Activated T-helper 2 cell treated with anti-CD3 and anti-CD28 coated beads, Interferon-gamma antibody, Interleukin-2, Interleukin-4, amounts not matched to agents 10 μg/mL and 5 μg/mL and 100 μg/mL, durations not matched to agents 14 hours and 24 hours and 36 hours (primary cell): ENCODE measurements at places on chromosomes 16 and 17.

DNA sequence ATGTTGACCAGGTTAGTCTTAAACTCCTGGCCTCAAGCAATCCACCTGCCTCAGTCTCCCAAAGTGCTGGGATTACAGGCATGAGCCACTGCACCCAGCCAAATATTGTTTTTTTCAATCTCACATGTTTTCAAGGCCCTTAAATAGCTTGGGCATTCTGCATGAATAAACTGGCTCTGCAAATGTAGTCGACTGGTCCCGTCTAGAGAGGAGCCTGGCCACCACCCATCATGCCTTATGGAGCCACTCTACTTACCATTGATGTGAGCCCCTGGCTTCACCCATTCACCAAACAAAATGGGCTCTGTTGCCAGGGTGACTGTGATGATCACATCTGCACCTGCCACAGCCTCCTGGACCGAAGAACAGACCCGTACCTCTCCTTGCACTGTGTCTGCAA is 10.8 kb downstream of the CRYM start:
- no peak for DNase-seq

DNA sequence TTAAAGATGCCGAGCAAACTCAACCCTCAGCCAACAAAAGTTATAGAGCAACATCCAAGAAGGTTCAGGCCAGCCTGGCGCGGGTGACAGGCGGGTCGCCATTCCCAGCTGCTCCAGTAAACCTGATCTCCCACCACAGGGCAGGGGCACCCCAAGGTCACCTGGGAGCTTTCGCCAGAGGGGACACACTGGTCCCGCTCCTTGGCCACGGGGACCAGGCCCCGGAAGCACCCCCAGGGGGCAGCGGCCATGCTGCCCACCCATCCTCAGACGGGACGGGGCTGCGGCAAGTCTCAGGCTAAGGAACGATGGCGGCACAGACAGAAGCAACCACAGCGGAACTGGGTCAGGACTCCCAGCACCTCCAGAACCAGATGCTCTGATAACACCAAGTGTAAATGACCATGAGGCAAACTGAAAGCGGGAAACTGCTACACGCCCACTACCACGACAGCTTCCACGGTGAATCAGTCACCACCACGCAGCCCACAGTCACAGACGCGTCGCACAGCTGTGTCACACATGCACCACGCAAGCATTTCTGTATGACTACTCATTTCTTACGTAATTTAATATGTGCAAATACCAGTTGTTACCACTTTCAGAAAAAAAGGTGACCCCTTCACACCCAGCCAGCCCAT is 14.1 kb upstream of the CCDC154 start:
- no peak for DNase-seq

DNA sequence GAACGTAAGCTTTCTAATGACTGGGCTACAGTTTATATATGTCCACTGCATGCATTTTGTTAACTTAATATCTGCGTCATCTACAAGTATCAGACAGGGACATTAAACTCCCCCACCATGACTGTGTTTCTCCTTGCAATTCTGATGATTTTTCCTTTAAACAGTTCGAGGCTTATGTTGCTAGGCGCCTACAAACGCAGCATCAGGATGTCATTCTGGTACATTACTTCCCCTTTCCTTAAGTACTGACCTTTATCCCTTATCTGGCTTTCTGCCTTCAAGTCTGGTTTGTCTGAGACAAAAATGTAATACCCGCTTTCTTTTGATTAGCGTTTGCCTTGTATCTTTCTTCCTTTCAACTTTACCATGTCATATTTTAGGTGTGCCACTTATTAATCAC is 362.4 kb downstream of the SLC39A11 start:
- no peak for DNase-seq

DNA sequence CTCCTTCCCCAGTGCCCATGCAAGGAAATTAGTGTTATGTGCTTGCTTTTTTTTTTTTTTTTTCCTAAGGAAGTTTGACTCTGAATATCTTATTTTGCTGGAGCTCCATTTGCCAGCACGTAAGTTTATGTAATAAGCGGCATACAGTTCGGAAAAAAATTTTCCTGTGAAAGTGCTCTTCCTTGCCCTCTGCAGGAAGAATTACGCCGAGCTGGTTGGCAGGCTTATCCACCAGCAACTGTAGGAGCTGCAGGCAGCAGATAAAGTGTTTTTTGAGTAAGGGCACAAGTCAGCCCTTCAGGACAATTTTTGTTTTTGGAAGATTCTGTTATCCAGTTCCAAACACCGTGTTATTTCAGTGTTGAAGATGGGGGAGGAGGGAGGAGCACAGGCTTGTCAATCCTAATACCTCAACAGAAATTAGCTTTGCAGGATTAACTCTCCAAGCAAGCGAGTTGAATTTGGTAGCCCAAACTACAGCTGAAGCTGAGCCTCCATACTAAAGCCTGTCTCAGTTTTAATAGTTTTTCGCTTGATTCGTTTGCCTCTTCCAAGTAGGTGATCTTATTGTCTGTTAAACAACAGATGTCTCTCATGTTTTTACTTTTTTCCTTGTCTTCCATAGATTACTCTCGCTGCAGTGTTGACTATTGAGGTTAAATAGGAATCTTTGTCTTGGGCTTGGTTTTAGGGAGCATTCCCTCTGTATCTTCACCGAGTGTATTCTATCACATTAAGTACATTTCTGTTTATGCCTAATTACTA is 1.1 kb downstream of the SPECC1 start:
- DNase-seq: no peak

GRCh38 chr17:74527081-74527480 is 4.2 kb downstream of the CD300LB start:
- no peak for DNase-seq

- no peak for DNase-seq
Measured at GRCh38 chr17:67107171-67107570, 62.8 kb downstream of the CACNG1 start.

DNA sequence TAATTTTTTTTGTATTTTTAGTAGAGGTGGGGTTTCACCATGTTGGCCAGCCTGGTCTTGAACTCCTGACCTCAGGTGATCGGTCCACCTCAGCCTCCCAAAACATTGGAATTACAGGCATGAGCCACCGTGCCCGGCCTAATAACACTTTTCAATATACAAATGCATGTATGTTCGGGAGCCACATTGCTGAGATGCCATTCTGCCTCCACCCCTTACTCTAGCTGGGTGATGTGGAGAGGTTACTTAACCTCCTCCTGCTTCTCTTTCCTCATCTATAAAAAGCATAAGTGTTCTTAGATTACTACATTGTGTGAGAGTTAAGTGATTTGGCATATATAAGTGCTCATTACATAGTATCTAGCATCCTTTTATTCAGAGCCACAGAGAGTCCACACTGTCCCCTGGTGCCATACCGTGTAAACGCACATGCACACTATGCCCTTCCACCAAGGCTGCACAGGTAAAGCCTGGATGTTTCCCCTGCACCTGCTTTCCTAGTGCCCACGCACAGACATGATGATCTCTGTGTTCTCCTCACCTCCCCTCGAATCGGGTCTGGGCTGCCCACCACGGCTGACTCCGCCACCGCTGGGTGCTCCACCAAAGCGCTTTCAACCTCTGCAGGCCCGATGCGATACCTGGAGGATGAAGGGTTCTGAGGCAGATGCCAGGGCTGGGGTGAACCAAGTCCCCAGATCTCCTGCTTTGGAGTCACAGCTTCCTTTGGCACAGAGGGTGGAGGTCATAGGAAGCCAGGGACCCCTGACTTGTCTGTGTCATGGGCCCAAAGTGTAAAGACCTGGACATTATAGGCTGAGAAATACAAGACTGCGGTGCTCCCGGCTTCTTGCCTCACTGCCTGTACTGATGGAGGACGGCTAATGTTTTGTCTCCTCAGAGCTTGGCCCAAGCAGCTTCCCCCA is 49.0 kb upstream of the ACSM2B start:
- no peak for DNase-seq

DNA sequence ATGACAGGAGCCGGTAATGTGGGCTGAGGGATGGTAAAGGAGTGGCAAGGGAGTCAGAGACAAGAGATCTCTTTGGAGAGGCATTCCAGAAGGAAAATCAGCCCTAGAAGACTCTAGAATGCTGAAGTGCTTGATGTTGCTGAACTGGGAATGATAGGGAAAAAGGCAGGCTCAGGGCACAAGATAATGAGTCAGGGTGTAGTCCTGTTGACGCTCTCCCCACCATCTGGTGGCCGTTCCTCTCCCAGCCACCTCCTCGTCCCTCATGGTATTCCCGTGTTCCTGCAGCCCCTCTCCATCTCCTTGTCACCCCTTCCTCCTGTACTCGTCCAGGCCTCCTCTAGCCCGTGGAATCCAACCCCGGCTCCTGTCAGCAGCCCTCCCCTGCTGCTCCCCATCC is 11.1 kb upstream of the ALDOA start:
- no peak for DNase-seq

DNA sequence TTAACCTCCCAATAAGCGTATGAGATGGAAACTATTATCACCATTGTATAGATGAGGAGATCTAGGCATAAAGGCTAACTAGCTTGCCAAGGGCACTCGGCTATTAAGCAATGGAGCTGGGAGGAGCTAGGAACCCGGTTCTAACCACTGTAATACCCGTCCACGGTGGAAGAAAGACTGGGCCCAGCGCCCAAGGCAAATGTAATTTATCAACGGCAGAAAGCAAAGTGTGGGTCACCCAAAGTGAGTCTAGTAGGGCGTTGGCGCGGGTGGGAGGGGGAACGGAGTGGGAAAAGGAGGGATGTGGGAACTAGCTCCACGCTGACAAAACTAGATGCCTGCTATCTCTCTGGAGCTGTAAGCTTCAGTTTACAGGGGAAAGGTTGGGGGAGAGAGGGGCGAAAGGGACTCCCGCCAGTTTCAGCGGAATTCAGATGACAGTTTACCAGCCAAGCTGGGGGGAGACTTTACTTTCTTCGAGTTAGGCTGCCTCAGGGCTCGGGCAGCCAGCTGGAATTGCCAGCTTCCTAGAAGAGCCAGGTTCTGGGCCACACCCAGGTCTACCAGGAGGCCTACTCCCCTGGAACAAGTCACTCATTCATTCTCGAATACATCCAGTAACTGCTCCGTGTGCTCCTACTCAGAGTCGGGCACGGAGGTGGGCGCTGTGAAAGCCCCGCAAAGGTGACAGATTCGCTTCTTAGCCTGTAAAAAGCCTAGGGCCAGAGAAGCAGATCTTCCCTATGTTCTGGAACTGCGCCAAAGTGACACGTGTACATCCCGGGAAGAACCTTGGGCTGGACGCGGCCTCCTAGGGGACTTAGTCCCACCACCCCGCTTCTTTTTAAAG is 837 bp downstream of the LRRC59 start:
- no peak for DNase-seq

DNA sequence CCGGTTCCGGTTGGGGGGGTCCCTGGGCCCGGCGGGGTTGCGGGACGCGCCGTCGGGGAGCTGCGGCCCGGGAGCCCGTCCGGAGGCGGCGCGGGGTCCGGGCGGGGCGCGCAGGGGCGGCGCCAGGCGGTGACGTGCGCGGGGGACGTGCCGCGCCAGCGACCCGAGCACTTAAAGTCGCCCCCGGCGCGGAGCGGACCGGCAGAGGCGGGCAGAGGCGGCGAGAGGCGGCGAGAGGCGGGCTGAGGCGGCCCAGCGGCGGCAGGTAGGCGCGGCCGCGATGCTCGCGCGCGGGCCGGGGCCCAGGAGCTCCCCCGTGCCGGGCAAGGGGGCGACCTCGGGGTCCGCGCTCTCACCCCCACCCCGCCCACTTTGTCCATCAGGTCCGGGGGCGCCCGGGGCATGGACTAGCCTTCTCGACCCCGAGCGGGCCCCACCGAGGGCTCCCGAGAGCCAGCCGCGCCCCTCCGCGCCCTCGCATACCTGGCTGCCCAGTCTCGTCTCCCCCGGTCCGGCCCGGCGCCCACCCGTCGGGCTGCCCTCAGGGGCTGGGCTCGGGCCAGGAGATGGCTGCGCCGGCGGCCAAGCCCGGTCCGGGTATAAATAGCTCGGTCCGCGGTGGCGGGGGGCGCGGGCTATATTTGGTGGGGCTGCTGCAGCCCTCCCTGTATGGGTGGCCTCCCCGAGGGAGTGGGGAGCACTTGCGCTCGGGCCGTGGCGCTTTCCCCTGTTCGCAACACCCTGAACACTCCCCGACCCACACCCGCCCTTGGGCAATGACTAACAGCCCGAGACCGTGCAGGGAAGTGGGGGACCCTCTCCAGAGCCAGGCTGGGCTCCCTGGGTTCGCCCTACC is at the start of gene SLC16A3:
Gene SLC16A3, plus strand, starts transcription at position 201 of the 856 bp plus-strand sequence. CDS start 6,967 bp downstream, outside the sequence.
- DNase-seq: peak; percentile 67

DNA sequence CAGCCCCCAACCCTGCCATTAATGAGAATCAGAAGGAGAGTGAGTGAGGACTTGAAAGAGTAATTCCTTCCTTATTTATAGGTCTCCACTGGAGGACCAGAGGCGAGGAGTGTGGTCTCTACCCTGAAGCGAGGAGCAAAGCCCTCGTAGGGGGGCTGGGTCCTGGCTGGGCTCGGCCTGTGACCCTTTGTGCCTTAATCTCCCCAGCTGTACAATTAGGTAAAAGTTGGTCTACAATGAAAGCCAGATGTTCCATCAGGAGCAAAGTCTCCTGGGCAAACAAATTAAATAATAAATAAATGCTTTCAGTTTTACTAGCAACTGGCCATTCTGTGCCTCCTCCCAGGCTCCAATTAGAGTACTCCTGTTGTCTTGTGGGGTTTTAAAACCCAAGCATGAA is 523.5 kb upstream of the SALL1 start:
- DNase-seq: no peak

- no peak for DNase-seq
Measured at GRCh38 chr17:19265755-19266154, 28.6 kb downstream of the EPN2 start.

DNA sequence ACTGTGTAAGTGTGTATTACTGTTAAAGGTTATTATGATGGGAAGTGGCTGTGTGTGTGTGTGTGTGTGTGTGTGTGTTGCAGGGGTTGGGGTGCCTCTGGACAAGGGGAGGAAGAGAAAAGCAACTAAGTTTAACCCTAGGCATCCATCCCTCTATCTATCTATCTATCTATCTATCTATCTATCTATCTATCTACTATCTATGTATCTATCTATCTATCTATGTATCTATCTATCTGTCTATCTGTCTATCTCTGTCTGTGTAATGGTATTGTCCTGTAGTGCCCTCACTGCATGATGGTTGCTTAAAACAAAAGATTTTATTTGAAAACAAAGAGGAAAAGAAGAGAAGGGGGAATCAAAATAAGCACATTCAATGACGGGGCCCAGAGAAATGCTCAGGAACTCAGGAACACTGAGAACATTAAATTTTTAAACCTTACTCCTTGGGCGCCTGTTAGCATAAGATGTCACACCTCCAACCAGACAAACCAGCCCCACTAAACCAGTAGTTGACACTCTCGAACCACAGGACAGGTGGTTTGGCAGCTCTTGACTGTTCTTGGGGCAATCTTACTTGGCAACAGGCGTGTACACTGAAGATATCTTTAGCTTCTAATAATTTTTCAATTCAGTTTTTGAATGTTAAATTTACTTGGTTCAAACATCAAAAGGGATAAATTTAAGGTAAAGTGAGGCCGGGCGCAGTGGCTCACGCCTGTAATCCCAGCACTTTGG is 5.1 kb upstream of the RPL26 start:
- no peak for DNase-seq
